Fibroblast of upper back skin (primary cell): ENCODE measurements at places on chromosomes 12 and 14.
A peak's percentile ranks its signal among the peaks of the same experiment; 100 is the strongest.

DNA sequence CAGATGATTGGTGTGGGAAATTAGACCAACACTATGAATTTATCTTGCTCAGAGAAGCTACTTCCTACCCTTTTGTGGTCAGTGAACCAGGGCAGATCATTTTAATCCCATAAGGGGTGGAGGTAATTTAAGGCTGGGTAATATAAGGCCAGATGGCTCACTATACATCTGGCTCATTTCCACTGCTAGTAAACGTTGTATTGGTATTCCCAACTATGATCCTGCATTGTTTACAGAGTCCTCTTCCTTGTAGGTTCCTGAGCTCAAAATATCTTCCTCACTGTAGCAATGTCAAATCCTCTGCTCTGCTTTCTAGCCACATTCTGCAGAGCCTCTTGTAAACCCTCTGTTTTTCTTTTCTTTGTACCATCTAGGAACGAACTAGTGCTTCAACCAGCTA lies 93.0 kb upstream of the MGAT4C start:
- no peak for DNase-seq

- DNase-seq, result peak; percentile 80
These were observed 267.0 kb downstream of the DACT1 start for GRCh38 chr14:58904776-58905175.

DNA sequence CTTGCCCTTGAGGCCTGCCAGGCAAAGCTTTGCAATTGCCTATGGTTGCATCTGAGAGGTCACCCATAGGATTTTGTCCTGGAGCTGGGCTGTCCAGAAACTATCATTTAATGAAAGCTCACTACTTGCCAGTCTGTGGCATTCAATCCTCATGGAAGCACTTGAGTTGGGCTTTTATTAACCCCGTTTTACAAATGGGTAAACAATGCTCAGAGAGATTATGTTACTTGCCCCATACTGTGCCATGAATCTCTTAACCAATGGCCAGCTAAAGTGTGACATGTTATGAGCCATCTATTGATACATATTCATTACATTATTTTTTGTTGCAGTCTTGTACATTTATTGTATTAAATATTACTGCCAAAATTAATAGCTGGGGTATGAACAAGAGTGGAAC lies 35.9 kb downstream of the PDZRN4 start:
- DNase-seq, result no peak

DNA sequence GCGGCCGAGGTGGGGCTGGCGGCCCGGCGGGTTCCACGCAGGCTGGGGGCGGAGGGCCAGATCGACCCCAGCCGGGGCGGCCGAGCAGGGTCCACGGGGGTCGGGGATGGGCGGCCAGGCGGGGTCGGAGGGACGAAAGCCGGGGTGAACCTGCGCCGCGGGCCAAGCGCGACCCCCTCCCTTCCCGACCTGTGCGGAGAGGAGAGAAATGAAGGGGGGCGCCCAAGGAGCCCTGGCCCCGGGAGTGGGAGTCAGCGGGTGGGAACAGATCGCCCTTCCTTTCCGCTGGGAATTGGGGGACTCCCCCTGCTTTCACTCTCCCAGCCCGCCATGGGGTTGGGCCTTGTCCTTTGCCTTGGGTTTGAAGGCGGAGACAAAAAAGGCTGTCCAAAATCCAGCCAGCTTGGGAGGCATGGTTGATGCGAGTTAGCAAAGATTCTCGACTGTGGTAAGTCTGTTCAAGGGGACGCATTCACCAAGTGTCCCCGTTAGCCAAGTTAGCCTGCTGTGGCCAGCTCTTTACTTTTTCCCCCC lies 559 bp upstream of the CKAP4 start:
- DNase-seq, result peak; percentile 82

DNA sequence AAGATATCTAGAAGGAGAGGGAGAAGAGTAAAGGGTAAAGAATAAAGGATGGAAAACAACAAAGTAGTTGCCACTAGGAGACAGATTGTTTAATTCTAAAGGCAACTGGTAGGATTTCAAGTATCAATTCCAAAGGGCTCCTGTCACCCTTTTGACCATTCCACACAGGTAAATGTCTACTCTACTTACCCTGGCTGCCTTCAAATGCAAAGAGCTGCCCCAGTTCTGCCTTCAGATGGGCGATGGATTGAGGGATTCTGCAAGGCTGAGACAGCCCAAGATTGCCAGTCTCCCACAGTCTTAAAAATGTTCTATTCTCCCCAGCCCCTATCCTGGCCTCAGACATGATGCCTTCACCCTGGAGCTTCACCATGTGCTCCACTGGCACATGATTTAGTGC lies 11.4 kb downstream of the KRT76 start:
- no peak for DNase-seq

GRCh38 chr12:113136128-113136989 lies 798 bp upstream of the RASAL1 start:
- DNase-seq, result no peak

- DNase-seq, result no peak
These were observed 64.8 kb downstream of the HELB start for GRCh38 chr12:66367015-66367667.

- DNase-seq, result no peak
These were observed 46.5 kb downstream of the SINHCAF start for GRCh38 chr12:31279390-31279924.

DNA sequence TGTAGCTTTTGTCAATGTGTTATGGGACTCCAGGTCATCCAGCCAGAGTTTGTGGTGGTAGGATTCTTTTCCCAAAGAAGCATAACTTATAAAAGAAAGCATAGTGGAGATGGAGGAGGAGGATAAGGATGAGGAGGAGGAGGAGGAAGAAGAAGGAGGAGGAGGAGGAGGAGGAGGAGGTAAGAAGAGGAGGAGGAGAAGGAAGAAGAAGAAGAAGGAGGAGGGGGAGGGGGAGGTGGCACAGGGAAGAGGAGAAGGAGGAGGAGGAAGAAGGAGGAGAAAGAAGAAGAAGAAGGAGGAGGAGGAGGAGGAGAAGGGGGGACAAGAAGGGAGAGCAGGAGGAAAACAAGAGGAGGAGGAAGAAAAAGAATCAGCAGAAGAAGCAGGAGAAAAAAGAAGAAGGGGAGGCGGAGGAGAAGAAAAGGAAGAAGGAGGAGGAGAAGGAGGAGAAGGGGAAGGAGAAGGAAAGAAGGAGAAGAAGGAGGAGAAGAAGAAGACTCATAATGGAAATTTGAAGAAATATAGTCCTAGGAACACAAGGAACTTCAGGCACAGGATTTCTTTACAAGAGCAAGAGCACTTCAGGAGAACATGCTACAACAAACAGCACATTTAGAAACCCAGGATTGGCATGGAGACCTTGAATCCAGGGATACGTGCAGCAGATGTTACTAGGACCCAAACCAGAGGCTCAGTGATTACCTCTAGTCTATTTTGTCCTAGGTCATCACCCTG lies 22.6 kb downstream of the TSPAN8 start:
- no peak for DNase-seq

DNA sequence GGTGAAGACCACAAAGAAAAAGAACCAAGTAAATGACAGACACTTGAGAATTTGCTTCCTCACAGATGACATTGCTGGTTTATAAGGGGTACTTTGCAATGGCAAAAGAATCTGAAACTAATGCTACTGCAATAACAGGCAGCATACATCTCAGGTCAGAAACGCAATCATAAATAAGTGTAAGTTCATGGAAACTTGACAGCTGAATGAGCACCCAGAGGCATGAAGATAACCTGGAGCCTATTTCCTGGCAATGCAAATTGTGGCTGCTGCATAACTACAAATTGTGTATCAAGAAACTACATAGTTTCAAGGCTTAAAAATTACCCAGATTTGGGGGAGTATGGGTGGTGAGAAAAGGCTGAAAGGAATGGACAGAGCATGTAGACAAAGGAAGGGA lies 8.5 kb upstream of the MYO1A start:
- no peak for DNase-seq

DNA sequence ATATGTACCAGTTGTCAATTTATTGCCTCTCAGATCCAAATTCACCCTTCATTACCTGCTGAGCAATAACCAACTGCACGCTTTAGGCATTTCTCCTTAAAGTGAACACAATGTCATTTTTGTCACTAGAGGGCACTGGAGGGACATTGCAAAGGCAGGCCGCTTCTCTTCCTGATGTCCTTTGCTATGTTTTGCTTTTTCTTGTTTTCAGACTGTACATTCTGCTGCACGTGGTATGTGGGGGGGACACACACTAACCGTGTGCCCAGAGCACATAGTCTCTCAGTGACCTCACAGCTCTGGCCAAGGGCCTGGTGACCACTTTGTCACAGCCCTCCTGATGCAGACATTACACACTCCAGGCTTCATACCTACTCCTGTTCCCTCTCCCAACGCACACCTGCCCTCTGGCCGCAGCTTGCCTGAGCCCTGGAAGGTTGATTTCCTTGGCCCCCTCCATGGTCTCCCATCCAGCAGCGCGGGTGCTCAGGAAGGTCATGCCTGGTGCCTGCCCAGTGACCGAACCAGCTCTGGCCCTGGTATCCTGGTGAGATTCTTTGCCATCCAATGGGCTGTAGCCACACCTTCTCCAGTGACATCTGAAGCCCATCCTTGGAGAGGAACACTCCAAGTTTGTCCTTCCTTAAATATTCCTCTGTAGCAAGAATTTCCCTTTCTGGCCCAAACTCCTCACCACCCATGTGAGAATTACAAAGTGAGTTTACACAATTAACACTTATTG lies 39.9 kb downstream of the MYO1H start:
- DNase-seq, result peak; percentile 29

GRCh38 chr12:31021809-31022494 lies 51.7 kb upstream of the DDX11 start:
- DNase-seq, result no peak

GRCh38 chr12:45075587-45076282 lies 24.8 kb upstream of the DBX2 start:
- no peak for DNase-seq

DNA sequence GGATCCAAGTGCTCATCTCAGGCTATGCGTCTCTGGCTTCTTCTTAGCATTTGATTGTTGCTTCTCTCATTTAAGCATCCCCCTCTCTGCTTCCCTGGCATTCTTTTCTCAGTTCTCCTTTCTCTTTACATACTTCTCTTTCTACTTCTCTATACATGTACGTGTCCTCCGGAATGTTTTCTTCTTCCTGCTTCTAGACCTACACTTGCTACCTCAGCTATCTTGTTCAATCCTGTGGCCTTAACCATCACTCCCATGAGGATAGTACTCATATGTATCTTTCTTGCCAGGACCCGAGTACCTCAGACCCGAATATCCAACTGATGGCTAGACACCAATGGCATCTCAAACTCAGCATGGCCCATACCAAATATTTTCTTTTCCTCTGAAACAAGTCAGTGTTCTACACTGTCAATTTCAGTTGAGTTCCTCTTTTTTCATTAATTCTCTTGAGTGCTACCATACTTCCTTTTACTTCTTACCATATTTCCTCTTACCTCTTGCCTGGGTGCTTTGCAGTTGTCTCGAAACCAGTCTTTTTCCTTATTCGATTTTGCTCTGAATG lies 115.1 kb upstream of the SLC38A2 start:
- peak; percentile 36 for DNase-seq
